ENCODE measurements at places on chromosomes 4 and X.

DNA sequence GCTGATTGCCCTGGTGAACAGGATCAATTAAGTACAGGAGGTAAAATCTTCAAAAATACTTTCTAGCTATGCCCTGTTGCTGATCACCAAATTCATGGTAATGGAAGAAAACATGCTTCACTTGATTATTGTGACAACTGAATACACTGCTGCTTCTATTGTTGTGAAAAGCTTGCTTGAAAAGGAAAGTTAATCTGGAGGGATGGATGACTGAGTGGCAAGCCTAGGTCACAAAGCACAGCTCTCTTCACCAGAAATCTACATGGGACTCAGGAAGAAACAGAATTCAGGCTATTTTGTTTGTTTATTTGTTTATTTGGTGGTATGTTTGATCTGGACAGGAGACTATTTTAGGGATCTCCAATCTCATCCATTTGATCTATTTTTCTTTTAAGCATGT, 182.0 kb downstream of the MGST2 start:
- no peaks in the 10 kb centered on the region for H3K4me1 ChIP-seq
- H3K36me3 ChIP-seq = no peaks in the 10 kb centered on the region
- no peak overlapping the region for H3K4me3 ChIP-seq
- H3K27me3 ChIP-seq = no peaks in the 10 kb centered on the region
- DNase-seq = no peak

DNA sequence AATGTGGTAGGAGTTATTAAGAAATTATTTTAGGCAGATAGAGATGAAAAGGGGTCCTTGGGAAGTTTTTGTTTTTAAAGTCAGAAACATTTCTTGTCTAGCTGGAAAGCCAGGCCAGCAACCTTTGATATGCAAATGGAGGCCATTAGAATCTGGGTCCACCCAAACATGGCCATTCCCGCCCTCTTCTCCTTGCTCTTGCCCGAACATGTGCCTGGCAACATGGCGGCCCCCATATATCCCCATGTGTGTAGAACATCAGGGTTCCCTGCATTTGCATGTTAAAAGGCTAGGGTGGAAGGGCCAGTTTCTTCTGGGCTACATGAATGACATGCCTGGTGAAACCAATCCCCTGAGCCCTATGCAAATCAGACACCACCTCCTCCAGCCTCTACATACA, 80.7 kb upstream of the PLAC8 start:
- H3K4me1 ChIP-seq = peaks cover 19% of the 10 kb centered on the region
- no peaks in the 10 kb centered on the region for H3K27me3 ChIP-seq
- H3K27ac ChIP-seq = no peak overlapping the region
- DNase-seq = no peak
- no peaks in the 10 kb centered on the region for H3K36me3 ChIP-seq

GRCh38 chrX:38260231-38260630, 39.6 kb upstream of the SRPX start:
- no peak for DNase-seq
- no peak overlapping the region for H3K4me3 ChIP-seq
- no peaks in the 10 kb centered on the region for H3K4me1 ChIP-seq
- no peak overlapping the region for H3K27ac ChIP-seq
- H3K27me3 ChIP-seq = no peaks in the 10 kb centered on the region

DNA sequence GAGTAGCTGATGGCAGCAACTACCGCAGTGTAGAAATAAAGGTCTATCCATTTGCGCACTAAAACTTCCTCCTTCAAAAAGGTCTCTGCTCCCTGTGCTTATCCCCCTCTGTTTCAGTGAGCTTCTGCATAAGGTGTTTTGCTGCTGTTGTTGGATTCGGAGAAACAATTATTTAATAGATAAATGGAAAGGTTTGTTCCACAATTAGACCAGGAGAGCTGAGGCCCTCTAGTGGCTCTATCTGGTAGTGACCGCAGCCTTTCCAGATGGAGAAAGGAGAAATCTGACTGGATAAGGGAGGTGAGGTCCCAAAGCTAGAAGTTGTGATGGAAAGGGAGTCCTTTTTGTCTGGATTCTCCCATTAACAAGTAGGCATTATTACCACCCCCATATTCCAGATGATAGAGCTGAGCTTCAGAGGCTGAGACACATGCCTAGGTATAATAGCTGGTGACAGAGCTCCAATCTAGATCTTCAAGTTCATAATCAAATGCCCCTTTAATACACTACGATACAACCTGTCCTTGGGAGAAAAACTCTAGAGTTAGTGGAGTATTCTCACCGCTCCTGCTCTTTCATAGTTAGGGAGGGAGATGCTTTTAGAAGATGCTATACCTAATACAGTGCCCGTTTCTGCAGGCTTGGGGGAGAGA, 5.1 kb upstream of the GABRQ start:
- H3K4me3 ChIP-seq = no peak overlapping the region
- no peaks in the 10 kb centered on the region for H3K4me1 ChIP-seq
- H3K36me3 ChIP-seq = no peaks in the 10 kb centered on the region
- H3K27me3 ChIP-seq = no peaks in the 10 kb centered on the region
- no peak for DNase-seq

Data from esophagus squamous epithelium (tissue), 5 donors.